ENCODE measurements at places on chromosomes 13 and 19.

DNA sequence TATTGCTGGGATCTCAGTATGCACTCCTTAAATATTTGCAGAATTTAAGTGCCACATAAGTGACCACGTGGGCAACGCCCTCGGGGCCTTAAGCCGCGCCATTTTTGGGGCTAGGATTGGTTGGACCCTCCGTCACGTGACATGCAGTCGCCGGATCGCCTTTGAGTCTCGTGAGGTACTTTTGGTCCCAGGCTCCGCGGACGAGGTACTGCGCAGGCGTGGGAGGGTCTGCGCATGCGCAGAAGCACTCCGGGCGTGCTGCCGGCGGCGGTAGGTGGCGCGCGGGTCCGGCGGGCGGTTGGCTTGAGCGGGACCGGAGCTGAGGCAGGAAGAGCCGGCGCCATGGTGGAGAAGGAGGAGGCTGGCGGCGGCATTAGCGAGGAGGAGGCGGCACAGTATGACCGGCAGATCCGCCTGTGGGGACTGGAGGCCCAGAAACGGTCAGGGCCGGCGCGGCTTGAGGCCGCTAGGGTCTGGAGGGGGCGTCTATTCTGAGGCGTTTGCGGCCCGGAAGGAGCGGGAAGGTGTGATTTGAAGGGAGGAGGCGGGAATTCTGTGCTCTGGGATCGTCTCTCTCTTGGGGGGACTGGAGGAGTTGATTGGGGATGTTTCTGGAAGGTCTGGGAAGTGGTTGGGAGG is at the start of gene SAE1:
Gene SAE1 (plus strand): TSS at position 247 of the 639 bp plus-strand sequence. CDS start 96 bp downstream, at position 343.
- DNase-seq, result peak; percentile 86

DNA sequence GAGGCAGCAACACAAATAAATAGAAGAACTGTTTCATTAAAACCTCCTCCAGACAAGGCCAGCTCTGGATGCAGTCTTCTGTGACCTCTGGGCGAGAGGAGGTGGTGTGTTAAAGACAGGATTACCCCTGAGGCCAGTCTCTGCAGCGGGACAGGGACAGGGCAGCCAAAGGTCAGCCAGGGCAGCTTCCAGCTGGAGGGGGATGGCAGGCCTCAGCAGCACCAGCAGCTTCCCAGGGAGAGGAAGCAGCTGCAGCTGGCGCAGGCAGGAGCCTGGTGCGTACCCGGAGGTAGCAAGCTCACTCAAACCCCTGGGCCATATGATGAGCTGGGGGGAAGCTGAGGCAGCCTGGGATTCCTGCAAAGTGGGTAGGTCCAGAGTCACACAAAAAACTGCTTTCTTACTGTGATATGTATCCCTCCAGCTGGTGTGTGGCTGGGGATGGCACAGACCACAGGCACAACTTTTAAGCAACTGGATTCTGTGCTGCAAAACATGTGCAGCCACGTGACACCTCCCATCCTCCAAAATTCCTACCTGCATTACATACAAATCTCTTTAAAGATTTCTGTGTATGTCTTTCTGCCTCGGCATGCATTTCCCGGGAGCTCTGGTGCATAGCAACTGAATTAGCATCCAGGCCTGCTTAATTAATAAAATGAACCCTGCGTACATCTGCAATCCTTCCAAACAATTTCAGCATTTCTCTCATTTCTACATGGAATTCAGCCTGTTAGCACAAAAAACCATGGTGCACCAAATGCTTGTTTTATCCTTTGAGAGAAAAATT is 238.3 kb upstream of the MAB21L1 start:
- DNase-seq, result no peak

DNA sequence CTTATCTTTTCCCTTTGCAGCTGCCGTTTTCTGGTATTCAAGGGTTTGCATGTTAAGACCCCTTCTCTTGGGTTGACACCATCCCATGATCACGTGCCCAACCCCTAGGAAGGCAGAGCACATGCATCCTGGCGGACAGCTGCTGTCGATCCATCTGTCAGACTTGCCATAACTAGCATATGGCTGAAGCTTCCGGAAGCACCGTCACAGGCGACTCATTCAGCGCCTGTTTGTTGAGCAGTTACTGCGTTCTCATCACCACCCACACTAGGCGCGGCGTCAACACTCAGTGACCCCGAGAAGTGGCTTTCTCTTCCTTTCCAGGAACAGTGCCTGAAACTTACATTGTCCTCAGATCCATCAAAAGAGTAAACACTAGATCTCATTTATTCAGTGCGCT is 93.6 kb downstream of the SOX1 start:
- DNase-seq, result no peak

DNA sequence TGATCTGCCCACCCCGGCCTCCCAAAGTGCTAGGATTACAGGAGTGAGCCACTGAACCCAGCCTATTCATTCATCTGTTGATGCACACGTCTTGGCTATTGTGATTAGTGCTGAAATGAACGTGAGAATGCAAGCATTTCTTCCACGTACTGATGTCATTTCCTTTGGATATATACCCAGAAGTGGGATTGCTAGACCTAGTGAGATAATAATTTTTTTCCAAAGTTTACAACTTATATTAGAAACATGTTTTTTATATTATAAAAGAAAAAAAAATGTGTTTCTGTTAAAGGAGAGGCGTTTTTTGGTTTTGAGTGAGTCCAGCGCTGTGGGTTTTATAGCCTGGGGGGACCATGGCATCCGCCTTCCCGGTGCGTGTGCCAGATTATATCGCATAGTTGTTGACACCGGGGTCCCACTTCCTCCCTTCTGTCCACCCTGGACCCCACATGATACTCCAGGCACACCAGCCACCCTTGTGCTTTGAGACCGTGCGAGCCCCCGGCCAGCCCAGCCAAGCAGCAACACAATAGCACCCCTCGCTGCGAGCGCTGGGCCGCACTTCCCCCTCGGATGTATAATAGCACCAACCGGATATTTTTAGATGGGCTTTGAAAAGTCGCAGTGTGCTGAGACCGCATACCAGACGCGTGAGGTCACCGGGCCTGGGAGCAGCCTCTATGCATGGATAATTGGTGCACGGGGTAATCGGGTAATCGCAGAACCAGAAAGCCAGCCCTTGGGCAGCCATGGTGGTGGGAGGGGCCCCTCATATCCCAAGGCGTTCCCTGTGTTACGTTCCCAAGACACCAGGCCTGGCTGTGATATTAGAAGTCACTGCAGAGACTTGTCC is 59.6 kb downstream of the MYO9B start:
- DNase-seq, result no peak

GRCh38 chr13:111912453-111912866 is 154.5 kb upstream of the SOX1 start:
- DNase-seq, result no peak

GRCh38 chr13:73693215-73693614 is 441.0 kb downstream of the KLF12 start:
- DNase-seq, result no peak

- DNase-seq, result no peak
These were observed 10.3 kb upstream of the CACNG7 start for GRCh38 chr19:53898636-53899341.

DNA sequence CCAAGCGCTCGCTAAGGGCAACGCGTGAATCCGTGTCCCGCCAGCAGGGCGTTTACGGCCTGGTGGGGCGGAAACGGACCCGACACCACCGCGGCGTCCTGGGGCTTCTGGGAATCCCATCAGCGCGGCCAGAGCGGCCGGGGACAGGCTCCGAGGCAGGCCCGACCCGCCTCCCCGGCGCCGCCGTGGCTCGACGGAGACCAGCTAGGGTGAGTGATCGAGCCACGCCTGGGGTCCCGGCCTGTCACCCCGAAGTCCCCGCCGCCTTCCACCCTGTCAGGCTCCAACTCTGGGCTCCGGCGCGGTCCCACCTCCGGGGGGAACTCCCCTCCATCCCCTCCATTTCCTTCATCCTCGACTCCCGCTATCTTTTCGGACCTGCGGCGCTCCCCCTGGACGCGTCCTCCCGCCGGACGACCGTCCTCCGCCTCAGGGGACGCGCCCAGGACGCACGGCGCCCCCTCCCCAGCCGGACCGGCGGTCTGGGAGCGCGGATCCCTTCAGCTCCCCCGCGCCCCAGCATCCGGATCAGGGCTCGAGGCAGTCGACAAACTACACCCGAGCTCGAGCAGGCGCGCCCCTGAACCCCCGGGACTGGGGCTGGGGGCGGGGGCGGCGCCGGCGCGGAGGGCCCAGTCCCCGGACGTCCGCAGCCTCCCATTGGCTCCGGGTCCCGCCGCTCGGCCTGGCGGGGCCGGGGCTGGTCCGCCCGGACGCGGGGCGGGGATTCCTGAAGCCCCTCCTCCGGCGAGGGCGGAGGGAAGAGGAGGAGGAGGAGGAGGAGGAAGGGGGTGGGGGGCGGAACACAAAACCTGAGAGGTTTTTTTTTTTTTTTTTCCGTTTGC is 638 bp upstream of the BICRA start:
- peak; percentile 95 for DNase-seq

GRCh38 chr13:66001140-66001539 is 1229.0 kb downstream of the PCDH9 start:
- DNase-seq, result no peak
